Thyroid gland (tissue), 4 donors: ENCODE measurements at places on chromosomes 7 and 10. TPM values are rescaled to one million over a fixed set of nuclear protein-coding genes. Genes with fewer than 3 reads are reported as not detected.

DNA sequence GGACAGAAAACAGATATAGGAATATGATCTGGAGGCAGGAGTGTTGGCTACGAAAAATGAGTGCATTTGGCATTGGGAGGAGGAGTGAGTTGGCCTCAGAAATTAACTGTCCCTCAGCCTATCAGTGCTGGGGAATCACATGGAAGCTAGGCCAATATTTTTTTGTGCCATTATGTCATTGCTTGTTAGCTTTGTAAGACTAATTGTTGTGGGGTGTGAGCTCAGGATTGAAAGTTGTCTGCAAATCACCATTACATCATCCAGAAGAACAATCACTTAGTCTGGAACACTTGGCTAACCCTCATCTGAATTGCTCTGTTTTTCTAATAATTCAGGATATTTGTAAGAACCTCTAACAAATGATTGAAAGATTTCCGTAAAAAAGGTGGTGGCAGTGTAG, 45.2 kb upstream of the SEMA3D start:
- no peaks in the 10 kb centered on the region for H3K4me1 ChIP-seq
- no peaks in the 10 kb centered on the region for H3K36me3 ChIP-seq
- no peaks in the 10 kb centered on the region for H3K27me3 ChIP-seq
- no peak overlapping the region for H3K27ac ChIP-seq

DNA sequence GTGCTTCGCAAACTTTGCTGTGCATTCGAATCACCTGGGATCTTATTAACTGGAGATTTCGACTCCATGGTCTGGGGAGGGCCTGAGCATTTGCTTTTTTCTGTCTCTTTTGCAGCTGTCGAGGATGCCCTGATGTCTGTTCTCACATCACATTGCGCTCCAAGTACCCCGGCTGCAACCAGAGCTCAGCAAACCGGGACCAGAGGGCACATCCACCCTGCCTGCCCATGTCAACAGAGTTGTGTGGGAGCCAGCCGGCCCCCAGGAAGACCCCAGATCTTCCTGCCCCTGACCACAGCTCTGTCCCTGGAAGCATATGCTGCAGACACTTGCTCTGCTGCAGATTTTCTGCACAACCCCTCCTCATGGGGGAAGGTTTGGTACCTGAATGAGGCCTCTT, 180.8 kb downstream of the ADARB2 start:
- no peaks in the 10 kb centered on the region for H3K27me3 ChIP-seq
- H3K36me3 ChIP-seq = no peaks in the 10 kb centered on the region
- no peaks in the 10 kb centered on the region for H3K4me1 ChIP-seq
- H3K4me3 ChIP-seq = no peak overlapping the region
- no peak overlapping the region for H3K27ac ChIP-seq

GRCh38 chr10:109894516-109894915, 28.8 kb downstream of the XPNPEP1 start:
- H3K4me3 ChIP-seq = no peak overlapping the region
- H3K27ac ChIP-seq = peak overlapping the region; percentile 87
- peaks cover 64% of the 10 kb centered on the region for H3K4me1 ChIP-seq
- peak; percentile 34 for DNase-seq

Gene SEC61A2
- total RNA-seq = 14.6 TPM

GRCh38 chr7:80249619-80250295, 115.1 kb downstream of the GNAI1 start:
- H3K27ac ChIP-seq = no peak overlapping the region
- H3K27me3 ChIP-seq = no peaks in the 10 kb centered on the region
- no peak for DNase-seq
- H3K4me1 ChIP-seq = no peaks in the 10 kb centered on the region
- no peaks in the 10 kb centered on the region for H3K36me3 ChIP-seq
- H3K4me3 ChIP-seq = no peak overlapping the region

Gene RAB19
- 12.9 TPM for total RNA-seq

GRCh38 chr7:25073451-25073850, 51.6 kb downstream of the CYCS start:
- no peaks in the 10 kb centered on the region for H3K36me3 ChIP-seq
- no peak overlapping the region for H3K4me3 ChIP-seq
- peak; percentile 54 for DNase-seq
- no peaks in the 10 kb centered on the region for H3K27me3 ChIP-seq
- H3K4me1 ChIP-seq = peaks cover 9% of the 10 kb centered on the region
- peak overlapping the region; percentile 57 for H3K27ac ChIP-seq

DNA sequence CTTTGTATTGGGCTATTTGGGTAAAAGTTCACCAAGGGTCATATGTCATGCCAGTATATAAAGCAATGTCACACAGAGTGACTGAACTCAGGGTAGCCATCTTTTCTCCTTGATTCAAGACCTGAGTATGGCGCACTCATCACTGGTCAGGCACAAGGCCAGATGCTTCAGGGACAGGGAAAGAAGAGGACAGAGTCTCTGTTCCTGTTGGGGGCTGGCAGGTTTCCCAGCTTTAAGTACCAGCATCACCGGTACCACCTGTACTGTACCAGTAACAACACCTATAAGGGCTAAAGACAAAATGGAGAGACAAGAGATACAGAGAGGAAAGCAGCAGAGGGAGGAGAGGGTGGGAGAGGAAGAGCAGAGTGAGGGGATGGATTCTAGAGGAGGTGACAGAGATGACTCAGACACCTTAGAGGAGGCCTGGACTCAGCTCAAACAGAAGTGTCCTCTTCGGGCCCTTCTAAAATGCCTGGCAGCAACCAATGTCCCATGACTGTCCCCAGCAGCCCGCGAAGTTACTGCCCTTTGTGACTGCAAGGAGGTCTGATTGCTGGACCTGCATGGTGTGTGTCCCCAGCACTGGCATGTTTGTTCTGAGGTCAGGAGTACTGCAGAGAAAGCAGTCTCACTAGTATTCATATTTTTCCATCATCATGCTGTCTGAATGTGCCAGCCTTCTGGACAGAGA, 191.3 kb downstream of the MYOF start:
- no peaks in the 10 kb centered on the region for H3K36me3 ChIP-seq
- no peak overlapping the region for H3K27ac ChIP-seq
- no peak overlapping the region for H3K4me3 ChIP-seq
- peak; percentile 77 for DNase-seq
- peaks cover 6% of the 10 kb centered on the region for H3K4me1 ChIP-seq
- H3K27me3 ChIP-seq = no peaks in the 10 kb centered on the region

Gene DOCK1
- 217 TPM for total RNA-seq

GRCh38 chr10:112137154-112137987, 46.2 kb downstream of the GPAM start:
- H3K27ac ChIP-seq = no peak overlapping the region
- H3K27me3 ChIP-seq = no peaks in the 10 kb centered on the region
- DNase-seq = peak; percentile 70
- H3K4me1 ChIP-seq = no peaks in the 10 kb centered on the region

DNA sequence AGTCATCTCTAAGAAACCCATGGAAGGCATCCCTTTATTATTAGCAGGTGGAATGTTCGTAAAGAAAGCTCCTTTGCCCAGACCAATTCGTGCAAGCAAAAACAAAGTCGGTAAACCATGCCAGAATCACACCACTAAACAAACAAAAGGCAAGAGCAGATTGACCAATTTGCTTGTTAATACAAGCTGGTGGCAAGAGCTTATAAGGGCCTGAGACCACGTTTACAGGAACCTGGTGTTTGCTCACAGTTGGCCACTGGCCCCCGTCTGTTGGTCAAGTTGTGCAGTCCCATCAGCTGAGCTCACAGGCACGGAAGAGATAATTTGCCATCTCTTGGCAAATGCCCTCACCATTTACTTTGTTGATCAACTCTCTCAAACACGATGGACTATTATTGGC, 342.2 kb upstream of the MKI67 start:
- DNase-seq = peak; percentile 20
- H3K36me3 ChIP-seq = no peaks in the 10 kb centered on the region
- no peaks in the 10 kb centered on the region for H3K27me3 ChIP-seq
- no peak overlapping the region for H3K27ac ChIP-seq

GRCh38 chr7:48454750-48455192, 283.5 kb downstream of the ABCA13 start:
- no peak for DNase-seq
- H3K27me3 ChIP-seq = no peaks in the 10 kb centered on the region
- no peaks in the 10 kb centered on the region for H3K36me3 ChIP-seq
- no peaks in the 10 kb centered on the region for H3K4me1 ChIP-seq
- no peak overlapping the region for H3K27ac ChIP-seq

Gene TMEM196
- total RNA-seq = not detected

DNA sequence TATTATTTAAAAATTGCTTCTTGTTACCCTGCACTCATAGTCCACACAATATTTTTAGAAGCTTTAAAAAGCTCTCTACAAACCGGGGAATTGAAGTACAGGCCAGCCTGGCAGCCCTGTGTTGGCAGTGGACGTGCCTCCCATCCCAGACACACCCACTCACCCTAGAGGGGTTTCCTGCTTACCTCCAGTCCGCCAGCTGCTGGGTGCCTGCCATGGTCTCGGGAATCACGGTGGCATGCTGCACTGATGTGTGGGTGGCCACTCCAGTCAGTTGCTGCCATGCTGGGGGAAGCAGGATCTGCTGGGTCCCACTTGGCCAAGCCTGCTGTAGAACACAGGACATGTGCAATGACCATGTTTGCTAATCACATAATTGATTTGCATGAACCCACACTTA, 80.4 kb downstream of the CLEC2L start:
- no peak for DNase-seq
- no peak overlapping the region for H3K4me3 ChIP-seq
- peaks cover 10% of the 10 kb centered on the region for H3K36me3 ChIP-seq
- no peaks in the 10 kb centered on the region for H3K27me3 ChIP-seq

DNA sequence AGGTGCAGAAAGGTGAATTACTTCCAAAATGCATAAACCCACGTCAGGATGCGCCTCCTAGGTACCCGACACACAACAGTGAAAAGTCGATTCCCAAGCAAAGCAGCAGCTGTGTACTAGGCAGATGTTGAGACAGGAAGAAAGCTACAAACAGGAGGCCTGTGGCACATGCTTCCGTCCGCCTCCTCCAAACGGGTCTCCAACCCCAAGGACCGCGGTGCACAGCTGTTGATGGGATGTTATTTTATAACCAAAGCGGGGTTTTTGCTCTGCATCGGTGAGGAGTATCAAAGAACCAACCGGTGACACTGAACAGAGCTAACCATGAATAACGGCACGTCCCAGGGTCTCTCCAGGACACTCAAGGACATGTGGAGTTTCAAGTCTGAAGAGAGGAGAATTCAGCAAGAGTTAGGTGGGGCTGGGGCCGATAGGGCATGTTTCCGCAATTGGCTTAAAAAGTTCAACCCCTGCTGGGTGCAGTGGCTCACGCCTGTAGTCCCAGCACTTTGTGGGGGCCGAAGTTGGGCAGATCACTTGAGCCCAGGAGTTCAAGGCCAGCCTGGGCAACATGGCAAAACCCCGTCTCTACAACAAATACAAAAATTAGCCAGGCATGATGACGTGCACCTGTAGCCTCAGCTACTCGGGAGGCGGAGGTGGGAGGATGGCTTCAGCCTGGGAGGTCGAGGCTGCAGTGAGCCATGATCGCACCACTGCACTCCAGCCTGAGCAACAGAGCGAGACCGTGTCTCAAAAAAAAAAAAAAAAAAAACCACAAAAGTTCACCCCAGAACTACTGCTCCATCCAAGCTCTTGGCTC, 108.0 kb downstream of the SMURF1 start:
- no peak for DNase-seq
- H3K27ac ChIP-seq = no peak overlapping the region
- peaks cover 68% of the 10 kb centered on the region for H3K36me3 ChIP-seq
- H3K4me3 ChIP-seq = no peak overlapping the region
- no peaks in the 10 kb centered on the region for H3K4me1 ChIP-seq
- H3K27me3 ChIP-seq = no peaks in the 10 kb centered on the region

Gene CUZD1
- 0.81 TPM for total RNA-seq

Gene ADAM22
- total RNA-seq = 13.0 TPM

Gene GJD4
- not detected for total RNA-seq

Gene SEMA3E
- total RNA-seq = 3.1 TPM

Gene EPHA1
- 15.7 TPM for total RNA-seq

GRCh38 chr10:50461834-50462233, 161.9 kb downstream of the SGMS1 start:
- H3K27ac ChIP-seq = no peak overlapping the region
- no peak for DNase-seq
- H3K36me3 ChIP-seq = peaks cover 7% of the 10 kb centered on the region
- H3K4me3 ChIP-seq = no peak overlapping the region
- H3K27me3 ChIP-seq = no peaks in the 10 kb centered on the region

DNA sequence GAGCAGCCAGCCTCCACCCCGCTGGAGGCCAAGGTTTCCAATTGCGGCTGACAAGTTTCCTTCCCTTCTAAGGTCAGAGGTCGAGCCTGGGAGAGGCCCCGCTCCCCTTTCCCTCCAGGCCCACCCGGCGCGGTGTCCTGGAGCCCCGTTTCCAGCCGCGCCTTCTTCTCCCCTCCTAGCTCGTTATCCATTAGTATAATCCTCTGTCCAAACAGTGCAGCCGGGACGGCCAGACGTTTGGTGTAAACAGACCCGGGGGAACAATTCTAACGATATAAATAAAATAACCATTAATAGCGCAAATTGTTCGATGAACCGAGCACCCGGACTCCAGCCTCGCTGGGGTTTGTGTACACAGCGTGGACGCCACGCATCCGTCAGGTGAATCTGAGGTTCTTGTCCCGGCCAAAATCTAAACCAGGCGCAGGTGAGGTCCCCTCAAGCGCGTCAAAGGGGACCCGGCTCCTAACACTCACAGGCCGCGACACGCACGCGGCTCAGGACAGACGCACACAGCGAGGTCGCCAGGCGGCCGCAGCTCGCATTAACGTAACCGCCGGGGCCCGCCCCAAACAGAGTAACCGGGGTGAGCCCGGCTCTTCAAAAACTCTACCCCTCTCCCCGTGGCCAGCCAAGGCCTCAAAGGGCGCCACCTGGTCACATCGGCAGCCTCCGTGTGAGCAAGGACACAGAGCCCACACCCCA, 10.8 kb upstream of the NKX2-3 start:
- H3K27ac ChIP-seq = no peak overlapping the region
- no peaks in the 10 kb centered on the region for H3K36me3 ChIP-seq
- H3K27me3 ChIP-seq = peaks cover 53% of the 10 kb centered on the region
- DNase-seq = no peak
